Left colon (tissue), 2 donors: ENCODE measurements at places on chromosomes 11 and 22. TPM values are rescaled to one million over a fixed set of nuclear protein-coding genes. Genes with fewer than 3 reads are reported as not detected.

DNA sequence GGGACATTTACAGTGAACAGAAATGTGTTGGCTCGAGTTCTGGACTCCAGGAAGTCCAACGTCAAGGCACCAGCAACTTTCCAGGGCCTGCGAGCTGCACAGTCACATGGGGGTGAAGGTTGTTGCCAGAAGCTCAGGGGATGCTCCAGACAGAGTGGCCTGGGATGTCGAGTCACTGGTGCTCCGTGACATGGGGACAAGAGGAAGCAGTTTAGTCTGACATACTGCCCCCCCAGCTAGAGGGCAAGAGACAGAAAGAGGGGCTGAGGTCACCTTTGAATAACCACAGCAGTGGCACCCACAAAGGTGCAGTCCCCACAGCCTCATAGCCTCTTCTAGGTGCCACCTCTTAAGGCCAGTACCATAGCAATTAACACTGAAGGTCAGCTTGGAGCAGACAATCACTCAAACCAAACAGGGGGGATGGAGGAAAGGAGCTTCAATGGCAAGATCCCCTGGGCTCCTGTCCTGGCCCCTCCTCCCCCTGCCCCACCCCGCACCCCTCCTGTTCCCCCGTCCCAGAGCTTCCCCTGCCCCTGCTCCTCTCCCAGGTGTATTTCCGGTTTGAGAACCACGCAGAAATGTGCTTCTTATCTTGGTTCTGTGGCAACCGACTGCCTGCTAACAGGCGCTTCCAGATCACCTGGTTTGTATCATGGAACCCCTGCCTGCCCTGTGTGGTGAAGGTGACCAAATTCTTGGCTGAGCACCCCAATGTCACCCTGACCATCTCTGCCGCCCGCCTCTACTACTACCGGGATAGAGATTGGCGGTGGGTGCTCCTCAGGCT lies 3.8 kb downstream of the APOBEC3D start:
- no peak for DNase-seq

GRCh38 chr11:76831686-76832310 lies 28.9 kb upstream of the ACER3 start:
- DNase-seq: no peak

RIC3 gene
- 1.4 TPM for total RNA-seq

GRCh38 chr22:24416611-24417010 lies 10.8 kb upstream of the ADORA2A start:
- DNase-seq: no peak

C1QTNF4 gene
- total RNA-seq: 0.34 TPM
